ENCODE measurements at places on chromosomes 1 and 21.

- DNase-seq = no peak
These were observed 44.3 kb downstream of the PCNX2 start for GRCh38 chr1:233251201-233251720.

GRCh38 chr1:220013497-220013896, 32.8 kb downstream of the EPRS1 start:
- no peak for DNase-seq

- no peak for DNase-seq
These were observed 16.3 kb downstream of the CCDC17 start for GRCh38 chr1:45607404-45608074.

- no peak for DNase-seq
These were observed 17.0 kb downstream of the TNFRSF25 start for GRCh38 chr1:6448749-6449631.

- DNase-seq = no peak
These were observed 156.5 kb upstream of the KLHDC7A start for GRCh38 chr1:18324246-18324645.

DNA sequence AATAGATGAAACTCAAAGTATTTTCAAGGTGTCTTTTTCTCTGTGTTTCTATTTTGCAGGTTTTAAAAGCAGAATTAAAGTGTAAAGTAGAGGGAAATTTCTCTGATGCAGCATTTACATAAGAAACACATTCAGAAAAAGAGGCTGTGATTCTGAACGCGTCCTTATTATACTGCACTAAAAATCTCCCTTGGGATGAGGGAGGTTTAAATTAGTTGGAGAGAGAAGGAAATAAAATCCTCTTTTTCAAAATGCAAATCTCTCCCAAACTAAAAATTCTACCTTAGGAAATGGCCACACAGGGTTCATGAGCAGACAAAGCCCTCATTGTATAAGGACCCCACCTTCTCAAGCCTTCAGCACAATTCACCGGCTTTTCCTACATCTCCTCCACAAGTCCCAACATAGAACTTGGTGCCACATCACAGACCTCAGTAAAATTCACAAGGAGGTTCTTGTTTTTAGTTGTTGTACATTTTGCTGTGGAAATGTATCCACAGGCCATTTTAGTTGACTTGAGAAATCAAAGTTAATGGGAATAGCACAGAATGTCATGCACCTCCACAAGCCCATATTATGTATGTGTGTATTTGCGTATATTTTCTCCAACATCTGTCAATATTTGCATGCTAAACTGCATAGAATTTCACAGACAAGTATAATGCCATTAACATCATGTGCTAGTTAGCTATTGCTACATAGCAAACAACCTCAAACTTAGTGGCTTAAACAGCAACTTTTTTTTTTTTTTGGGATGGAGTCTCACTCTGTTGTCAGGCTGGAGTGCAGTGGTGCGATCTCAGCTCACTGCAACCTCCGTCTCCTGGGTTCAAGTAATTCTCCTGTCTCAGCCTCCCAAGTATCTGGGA, 59.8 kb downstream of the MAB21L3 start:
- no peak for DNase-seq

GRCh38 chr1:194394676-194395075, 1208.3 kb upstream of the B3GALT2 start:
- DNase-seq = no peak

- DNase-seq = no peak
These were observed 45.7 kb downstream of the WNT9A start for GRCh38 chr1:227901906-227902640.

DNA sequence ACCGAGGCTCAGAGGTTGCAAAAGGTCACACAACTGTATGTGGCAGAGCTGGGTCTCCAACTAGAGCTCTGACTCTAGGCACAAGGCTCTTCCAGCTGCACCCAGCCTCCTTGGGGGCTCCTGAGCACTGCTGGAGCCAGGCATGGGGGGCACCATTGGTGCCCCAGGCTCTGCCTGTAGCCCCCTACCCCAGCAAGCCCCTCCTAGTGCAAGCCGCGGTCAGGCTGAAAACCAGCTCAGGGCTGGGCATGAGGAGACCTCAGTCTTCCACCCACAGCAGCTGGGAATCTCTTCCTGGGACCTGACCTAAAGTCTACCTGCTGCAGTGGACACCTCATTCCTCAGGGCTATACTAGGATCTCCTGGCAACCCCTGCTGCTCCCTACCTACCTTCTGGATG, 14.6 kb downstream of the TNNT2 start:
- no peak for DNase-seq

DNA sequence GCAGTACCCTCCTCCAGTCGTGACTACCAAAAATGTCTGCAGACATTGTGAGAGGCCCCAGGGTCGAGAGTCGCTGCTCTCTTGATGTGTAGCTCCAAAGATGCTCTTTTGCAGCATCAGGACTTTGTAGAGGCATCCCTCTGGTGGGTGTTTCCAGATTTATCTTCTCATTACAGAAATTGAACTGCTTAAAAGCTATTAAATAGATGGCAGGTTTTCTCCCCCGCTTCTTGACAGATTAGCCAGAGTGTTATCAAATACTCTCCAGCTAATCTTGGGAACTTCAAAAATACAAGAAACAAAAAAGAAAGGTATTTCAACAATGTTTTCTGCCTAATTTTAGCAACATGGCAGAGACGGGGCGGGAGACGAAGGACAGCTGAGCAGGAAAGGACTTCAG, 265.2 kb downstream of the KIF26B start:
- no peak for DNase-seq

GRCh38 chr1:87963556-87963955, 634.9 kb downstream of the LMO4 start:
- no peak for DNase-seq

GRCh38 chr1:76677416-76678405, 189.6 kb upstream of the ST6GALNAC5 start:
- no peak for DNase-seq

DNA sequence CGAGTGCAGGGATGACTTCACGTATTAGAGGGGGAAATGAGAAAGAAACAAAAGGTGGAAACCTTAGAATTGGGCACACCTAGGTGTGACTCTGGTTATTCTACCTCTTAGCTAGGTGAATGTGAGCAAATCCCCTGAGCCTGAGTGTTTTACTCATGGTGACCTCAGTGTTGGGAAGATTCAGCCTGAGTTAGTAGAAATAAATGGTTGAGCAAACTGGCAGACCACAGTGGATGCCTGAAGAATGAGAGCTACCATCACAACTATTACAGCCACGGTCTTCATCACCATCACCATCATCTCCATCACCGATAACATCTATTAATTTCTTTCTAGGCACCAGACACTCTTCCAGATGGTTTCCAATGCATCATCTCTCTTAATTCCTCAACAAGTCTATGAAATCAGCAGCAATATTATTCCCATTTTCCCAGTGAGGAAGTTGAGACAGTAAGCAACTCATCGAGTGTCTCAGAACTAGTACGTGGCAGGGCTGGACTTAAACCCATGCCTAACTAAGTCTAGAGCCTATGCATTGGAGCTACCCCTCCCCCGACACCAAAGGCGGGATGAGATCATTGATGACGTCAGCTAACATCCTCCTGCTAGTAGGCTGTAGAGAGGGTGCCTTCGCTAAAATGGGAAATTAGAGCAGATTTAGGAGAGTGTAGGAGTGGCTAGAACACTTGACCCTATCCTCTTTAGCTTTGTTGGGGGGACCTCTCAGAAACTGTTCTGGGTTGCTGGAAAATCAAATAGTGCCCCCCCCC, 7.9 kb upstream of the KAZN start:
- DNase-seq = no peak

GRCh38 chr1:210937846-210938245, 196.1 kb downstream of the KCNH1 start:
- DNase-seq = no peak

DNA sequence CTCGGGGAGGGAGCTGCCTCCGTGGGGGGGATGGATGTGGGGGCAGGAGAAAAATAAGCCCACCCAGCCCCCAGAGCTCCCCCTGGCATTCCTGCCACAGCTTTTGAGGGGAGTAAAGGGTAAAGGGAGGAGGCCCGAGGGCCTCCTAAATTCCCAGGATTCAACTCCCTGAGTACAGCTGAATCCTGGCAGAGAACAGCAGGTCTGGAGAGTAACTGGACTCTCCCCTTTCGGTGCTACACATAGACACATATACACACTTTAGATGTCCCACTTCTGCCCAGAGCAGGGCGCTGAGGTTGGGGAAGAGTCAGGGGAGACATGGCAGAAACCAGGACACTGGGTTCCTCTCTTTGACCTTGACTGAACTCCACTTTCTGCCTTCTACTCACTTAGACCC, 3.0 kb downstream of the KIRREL1 start:
- no peak for DNase-seq

DNA sequence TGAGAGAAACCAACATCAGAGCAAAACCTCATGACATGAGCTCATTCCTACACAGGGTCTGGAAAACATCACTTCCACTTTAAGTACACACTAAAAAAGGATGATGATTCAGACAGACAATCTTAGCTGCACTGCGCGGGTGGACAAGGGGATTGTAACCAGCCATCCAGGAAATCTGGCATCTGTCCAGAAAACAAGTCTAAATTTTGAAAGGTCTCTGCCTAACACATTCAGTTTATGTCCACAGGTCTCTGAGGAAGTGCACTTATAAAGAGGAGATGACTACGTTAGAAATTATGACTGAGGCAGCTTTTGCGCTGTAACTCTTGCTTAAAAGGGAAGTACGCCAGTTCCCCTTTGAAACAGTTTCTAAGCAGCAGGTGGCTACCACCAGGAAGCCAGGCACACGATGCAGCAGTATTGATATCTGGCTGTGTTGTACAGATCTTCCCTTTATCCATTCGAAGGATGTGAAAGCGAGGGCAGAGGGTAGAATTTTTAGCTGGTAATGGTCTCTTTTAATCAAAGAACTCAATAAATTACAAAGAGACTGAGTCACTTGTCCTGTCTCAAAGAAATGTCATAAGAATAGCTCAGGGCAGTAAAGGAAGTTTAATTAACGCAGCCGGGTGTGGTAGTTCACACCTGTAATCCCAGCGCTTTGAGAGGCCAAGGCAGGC, 128.0 kb downstream of the SETD4 start:
- peak; percentile 73 for DNase-seq

- peak; percentile 0 for DNase-seq
These were observed 514.0 kb upstream of the ADAMTS5 start for GRCh38 chr21:27480841-27481261.

- DNase-seq = no peak
These were observed at the start of gene EPHA2 for GRCh38 chr1:16155537-16156410. TSS of gene EPHA2 (minus strand) at chr1:16156069. CDS start at chr1:16155932, 137 bp downstream.

- DNase-seq = peak; percentile 31
These were observed 88.5 kb downstream of the GPR88 start for GRCh38 chr1:100626397-100626796.

GRCh38 chr21:26710155-26710554, 135.1 kb downstream of the ADAMTS1 start:
- no peak for DNase-seq

All from GM12865 (cell line).